ENCODE measurements at places on chromosomes 7 and 10. TPM values are rescaled to one million over a fixed set of nuclear protein-coding genes. Genes with fewer than 3 reads are reported as not detected.

Gene TAS2R3
- 24.1 TPM for total RNA-seq

Gene SPDYE16
- total RNA-seq = not detected

Gene CYP26A1
- 11.6 TPM for total RNA-seq

Gene GIMAP4
- 3.4 TPM for total RNA-seq

Gene KIAA1549
- 57.9 TPM for total RNA-seq

Gene DDX50
- total RNA-seq = 39.1 TPM

Gene LRRC17
- total RNA-seq = 11.3 TPM

Gene TMEM229A
- 0.31 TPM for total RNA-seq

Gene NME8
- not detected for total RNA-seq

Gene GPR15LG
- total RNA-seq = not detected

Gene RAMP3
- 8.1 TPM for total RNA-seq

Gene PDK4
- 4.4 TPM for total RNA-seq
